ENCODE measurements at places on chromosomes 6 and 20.

DNA sequence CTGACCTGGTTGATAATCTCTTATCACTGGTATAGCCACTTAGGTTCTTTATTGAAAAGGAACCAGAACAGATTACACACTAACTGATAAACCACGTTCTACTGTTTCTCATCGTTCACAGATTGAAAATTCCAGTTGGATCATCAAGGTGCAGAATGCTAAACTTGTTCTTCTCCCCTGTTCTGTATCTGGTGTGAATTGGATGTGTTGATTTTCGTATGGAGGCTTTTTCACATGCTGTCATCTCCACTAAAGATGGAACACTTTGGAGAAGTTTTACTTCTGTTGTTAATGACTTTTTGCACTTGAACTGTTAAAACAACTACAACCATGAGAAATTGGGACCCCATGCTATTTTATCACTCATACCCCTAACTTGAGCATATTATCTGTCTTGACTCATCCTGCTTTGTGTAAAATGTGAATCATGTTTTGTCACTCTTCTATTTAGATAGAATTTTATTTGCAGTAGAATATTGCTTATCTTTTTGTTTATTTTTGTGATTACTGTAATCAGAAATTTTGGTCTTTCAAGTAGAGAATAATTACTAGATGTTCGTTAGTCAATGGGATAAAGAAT, 17.5 kb downstream of the VAPB start:
- DNase-seq: no peak

- no peak for DNase-seq
These were observed 1.0 kb upstream of the TGM6 start for GRCh38 chr20:2379511-2380229.

DNA sequence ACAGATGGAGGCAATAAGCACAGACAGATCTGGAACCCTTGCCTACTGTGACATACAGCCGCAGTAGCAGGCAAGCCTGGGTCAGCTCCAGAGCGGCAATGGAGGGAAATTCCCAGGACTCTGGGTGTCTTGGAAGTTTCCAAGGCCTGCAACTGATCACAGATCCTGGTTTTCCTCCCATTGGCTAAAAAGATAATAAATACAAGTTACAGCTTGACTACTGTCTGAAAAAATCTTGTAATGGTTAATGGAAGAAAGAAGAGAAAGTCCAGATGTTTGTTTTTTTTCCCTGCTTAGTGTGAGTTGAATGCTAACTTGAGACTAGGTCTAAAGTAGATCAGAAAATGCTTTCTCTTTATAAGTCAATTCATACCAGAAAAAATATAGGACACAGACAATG, 307.6 kb downstream of the ALDH8A1 start:
- no peak for DNase-seq

GRCh38 chr20:47126709-47127108, 229.8 kb downstream of the ZMYND8 start:
- DNase-seq: no peak

- DNase-seq: no peak
These were observed 39.7 kb downstream of the MAP3K5 start for GRCh38 chr6:136752554-136752953.

DNA sequence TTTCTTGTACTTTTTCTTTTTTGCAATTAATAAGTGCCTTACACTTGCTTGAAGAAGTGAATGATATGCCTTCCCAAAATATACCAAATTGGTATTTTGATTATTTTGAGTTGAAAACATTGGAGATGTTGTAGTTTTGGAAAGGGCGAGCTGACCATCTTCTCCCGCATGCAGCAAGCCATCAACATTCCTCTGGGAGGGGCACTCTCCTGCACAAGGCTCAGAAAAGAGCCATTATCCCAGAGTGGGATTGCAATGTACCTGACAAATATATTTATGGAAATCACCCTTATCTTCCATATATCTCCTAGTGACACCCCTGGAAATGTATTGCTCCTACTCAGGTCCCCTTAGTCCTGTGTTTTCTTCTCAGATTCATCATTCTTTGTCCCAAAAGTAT, 22.8 kb upstream of the PNRC1 start:
- no peak for DNase-seq

- no peak for DNase-seq
These were observed 64.1 kb upstream of the BEND6 start for GRCh38 chr6:56890683-56891429.

DNA sequence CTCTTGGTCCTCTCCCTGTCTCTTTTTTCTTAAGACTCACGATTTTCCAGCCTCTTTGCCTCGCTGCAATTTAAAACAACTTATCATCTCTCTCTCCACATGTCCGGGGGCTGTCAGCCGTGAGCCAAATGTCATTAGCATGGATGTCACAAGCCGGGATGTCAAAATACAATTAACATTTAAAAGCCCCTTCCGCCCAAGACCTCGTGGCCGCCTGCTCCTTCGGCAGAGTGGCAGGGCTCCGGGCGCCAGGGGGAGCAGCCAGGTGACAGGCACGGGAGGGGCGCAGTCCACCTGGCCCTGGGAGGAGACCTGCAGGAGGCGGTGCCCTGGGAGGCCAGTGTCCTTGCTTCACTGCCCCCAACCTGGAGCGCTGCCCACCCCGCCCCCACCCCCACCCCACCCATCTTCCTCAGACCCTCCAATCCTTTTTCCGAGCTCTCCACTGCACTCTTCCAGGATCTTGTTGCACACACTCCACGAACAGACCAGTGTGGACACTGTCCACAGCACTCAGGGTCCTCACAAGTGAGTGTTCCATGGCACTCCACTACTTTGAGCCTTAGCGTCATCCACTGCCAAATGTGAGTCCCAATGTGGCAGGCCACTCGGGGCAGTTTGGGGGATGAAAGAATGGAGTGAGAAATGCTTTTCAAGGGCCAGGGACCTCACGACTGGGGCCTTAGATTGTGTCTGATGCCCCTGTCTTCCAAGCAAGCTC, 5.6 kb upstream of the GRM4 start:
- DNase-seq: no peak

GRCh38 chr6:149261364-149262040, 56.0 kb upstream of the TAB2 start:
- DNase-seq: peak; percentile 44

- DNase-seq: no peak
These were observed 15.7 kb upstream of the CDKN1A start for GRCh38 chr6:36662827-36663256.

GRCh38 chr20:4661191-4661590, 60.5 kb upstream of the PRND start:
- DNase-seq: no peak

GRCh38 chr6:149385998-149386646, 13.9 kb upstream of the SUMO4 start:
- no peak for DNase-seq

GRCh38 chr6:27096834-27097511, 150.5 kb upstream of the PRSS16 start:
- no peak for DNase-seq

- no peak for DNase-seq
These were observed 243.7 kb downstream of the MYLK4 start for GRCh38 chr6:2507016-2507415.

DNA sequence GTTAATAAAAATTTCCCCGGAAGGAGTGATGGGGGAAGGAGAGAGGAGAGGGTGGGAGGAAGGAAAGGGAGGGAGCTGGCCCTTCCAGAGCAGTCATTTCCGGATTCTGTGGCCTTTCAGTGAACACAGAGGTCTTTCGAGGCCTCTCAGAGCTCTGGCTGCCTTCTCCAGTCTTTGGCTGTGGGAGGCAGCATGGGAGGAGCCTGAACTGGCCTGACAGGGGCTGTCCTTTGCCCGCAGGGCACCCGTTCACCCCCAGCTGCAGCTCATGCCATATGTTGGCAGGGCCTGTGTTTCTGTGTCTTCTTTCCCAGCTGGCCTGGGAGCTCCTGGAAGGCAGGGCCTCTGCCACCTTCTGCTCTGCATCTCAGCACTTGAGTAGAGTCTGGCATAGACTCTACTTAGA, 95.5 kb downstream of the PPP1R14C start:
- DNase-seq: no peak

DNA sequence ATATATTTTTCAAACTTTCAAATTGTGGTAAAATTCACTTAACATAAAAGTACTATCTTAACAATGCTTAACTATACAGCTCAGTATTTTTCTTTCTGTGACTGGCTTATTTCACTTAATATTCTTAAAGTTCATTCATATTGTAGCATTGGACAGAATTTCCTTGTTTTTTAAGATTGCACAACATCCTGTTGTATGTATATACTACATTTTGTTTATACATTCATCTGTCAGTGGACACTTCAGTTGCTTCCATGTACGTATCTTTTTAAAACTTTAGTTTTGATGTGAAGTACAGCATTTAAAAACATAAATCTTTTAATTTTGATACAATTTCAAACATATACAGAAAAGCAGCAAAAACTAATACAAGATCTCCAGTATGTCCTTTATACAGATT, 220.7 kb downstream of the ZFAND3 start:
- no peak for DNase-seq

DNA sequence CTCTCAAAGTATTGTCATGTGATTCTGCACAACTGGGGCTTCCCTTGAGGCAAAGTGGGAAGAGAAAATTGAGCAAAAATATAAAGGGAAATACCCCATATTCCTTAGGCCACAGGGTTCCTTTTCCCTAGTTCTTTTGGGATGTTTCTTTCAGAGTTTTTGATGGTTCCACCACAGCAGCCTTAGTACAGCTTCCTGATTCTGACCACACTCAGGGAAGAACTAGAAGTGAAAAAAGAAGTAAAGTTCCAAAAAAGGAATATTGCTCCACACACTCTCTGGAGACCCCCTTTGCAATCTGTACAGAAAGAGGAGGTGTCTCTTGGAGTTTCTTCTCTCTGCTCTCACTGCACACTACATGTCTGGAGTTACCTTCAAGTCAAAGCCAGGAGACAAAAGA, 27.9 kb upstream of the HLA-DQA2 start:
- DNase-seq: no peak

DNA sequence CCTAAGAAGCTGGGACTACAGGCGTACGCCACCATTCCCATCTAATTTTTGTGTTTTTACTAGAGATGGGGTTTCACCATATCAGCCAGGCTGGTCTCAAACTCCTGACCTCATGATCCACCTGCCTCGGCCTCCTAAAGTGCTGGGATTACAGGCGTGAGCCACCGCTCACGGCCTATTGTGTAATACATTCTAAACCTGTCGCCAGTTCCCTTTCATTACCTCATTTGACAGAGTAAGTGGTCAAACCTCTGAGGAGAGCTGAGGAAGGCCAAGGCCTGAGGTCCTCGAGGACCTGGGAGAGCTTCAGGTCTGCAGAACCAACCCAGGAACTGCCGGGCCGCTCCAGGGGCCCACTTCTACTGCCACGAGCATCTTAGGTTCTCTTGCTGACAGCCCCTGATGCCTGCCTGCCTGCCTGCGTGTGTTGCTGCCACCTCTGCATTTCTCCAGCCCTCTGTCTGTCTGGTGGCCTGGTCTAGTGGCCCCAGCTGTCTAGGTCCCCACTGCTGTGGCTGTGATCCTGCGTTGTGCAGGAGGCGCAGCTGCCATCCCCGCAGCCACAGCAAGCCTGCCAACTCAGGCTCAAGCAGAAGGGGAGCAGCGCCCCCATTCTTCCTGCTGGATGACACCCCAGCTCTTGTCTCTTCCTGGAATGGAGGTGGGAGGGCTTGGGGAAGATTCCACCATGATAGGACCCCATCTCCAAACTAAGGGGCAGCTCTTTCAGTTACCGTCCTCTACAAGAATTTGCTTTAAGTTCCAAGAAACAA, 45.3 kb downstream of the PRR18 start:
- DNase-seq: no peak

- no peak for DNase-seq
These were observed 76.6 kb downstream of the DZANK1 start for GRCh38 chr20:18390201-18390600.

- DNase-seq: peak; percentile 37
These were observed 28.4 kb downstream of the WRNIP1 start for GRCh38 chr6:2793534-2794151.

DNA sequence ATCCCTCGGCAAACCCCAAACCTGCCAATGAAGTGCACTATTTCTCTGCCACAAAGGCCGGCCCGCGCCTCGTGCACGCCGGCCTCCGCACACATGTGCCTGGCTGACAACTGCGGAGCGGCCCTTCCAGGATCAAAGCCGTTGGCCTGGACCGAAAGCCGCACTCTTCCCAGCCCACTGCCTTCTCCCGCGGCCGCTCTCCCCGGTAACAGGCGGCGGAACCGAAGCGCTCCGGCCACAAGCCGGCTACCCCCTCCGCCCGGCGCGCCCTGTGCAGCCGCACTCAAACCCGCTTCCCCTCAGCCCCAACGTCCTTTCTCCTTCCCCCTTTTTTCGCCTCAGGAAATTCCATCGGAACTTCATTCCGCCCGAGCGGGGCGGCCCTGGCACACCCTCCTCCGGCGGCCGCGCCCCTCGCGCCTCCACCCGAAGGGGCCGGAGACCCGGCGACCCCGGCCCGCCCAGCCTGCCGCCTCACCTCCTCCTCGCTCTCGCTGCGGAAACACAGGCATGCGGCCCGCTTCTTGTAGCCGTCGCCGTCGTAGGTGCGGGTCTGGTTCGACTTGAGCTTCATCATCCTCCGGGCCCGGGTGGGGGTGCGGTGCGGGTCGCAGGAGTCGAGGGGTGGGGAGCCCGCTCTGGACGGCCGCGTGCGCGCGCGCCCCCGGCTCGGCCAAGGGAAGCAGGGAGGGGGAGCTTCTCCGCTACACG, 528 bp downstream of the NUDT3 start:
- peak; percentile 38 for DNase-seq

DNA sequence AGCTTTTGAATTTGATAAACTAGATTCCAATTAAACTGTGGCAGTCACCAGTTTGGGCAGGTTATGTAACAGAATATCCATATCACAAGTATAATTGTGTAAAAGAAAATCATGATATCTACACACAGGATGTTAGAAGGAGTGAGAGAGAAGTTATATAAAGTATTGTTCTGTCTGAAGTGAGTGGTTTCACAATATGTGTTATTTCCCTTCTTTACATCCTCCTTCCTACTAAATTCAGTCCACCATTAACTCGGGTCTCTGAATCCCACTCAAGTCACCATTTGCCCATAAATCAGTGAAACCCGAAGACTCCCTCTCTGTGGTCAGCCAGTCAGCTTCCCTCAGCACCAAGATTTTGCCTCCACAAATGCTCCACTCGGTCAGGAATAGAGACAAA, 796 bp downstream of the HLA-DQB1 start:
- no peak for DNase-seq

DNA sequence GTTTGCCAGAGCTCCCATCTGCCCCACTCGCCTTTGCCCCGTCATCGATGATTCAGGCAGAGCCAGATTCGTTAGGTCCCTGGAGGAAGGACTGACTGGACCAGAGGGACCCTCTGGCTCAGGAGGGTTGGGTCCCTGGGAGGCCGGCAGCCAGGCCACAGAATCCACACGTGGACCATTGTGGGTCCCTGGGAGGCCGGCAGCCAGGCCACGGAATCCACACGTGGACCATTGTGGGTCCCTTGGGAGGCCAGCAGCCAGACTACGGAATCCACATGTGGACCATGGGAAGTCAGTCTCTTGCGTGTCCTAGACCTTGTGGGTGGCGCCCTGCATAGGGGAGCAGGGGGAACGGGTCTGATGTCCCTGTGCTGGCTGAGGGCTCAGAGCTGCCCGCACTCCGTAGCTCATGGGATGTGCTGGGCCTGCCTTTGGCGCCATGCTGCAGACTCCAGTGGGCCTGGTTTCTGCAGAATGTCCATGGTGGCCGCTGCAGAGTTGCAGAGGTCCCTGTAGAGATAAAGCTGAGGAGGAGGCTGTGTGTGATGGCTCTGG, 23.5 kb downstream of the UCKL1 start:
- no peak for DNase-seq

All from naive thymus-derived CD4-positive, alpha-beta T cell (primary cell).